Progenitor cell of endocrine pancreas (in vitro differentiated cells): ENCODE measurements at places on chromosomes 13 and 19.

- DNase-seq: no peak
Measured at GRCh38 chr19:813219-814151, 8.3 kb downstream of the PLPPR3 start.

DNA sequence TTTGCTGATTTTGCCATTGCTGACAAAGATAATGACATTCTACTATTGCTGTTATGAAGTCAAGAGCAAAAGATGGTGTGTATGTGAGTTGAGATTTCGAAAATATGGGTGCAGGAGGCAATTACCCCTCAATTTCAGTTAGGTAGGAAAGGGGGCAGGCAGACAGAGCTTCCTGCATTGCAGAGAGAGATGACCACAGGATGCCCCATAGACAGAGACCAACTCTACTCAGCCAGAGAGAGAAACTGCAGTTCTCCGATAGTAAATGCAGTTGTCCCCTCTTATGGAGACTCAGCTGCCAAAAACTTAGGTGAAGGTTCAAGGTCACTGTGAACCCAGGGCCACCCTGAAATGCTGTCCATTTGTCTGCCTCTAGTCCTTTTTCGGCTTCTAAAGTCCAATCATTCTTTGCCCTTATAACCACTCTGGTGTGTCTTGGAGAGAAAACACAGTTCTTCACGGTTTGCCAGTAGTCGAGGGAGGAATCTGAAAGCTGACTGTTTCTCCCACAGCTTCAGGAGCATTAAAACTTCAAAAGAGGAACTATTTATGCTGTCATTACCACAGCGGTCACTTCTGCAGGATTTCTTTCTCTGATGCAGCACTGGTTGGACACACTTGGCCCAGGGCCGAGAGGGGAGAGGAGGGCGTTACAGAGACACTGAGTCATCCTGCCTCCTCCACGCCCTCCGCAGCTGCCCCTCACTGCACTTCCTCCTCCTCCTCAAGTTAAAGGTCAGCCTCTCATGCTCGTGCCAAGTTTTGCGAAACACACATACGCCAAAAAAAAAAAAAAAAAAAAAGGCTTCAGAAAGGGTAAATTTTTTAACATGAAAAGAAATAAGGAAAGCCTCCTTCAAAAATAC lies 264.3 kb downstream of the FOXO1 start:
- no peak for DNase-seq

- DNase-seq: no peak
Measured at GRCh38 chr13:75418997-75419396, 63.0 kb downstream of the TBC1D4 start.

GRCh38 chr13:71589032-71589431 lies 278.0 kb downstream of the DACH1 start:
- no peak for DNase-seq
